Caudate nucleus (tissue), 63 donors: ENCODE measurements at places on chromosomes 13 and 19.

- DNase-seq = peak; percentile 76
These were observed 2.9 kb upstream of the HOOK2 start for GRCh38 chr19:12778017-12778904.

GRCh38 chr19:4594201-4594600, 34.7 kb upstream of the SEMA6B start:
- no peak for DNase-seq

DNA sequence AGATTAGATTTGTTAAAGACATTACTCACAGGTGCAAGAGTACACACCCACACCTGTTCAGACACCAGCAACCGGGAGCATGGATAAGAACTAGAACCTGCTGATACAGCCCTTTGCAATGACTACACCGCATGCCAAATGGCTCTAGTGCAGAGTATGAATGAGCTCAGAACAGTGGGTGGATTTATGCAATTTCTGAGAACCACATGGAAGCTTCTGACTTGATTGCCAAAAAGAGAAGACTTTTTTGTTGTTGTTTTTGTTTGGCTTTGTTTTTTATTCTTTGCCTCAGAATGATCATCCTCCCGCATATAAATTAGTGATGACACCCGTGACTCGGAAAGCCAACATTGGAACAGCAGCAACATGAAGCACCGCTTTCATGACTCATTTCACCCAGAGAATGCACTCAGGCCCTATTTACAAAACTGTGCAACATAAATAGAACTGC, 77.4 kb upstream of the LRCH1 start:
- no peak for DNase-seq

GRCh38 chr19:34539396-34539795, 57.8 kb downstream of the WTIP start:
- no peak for DNase-seq

DNA sequence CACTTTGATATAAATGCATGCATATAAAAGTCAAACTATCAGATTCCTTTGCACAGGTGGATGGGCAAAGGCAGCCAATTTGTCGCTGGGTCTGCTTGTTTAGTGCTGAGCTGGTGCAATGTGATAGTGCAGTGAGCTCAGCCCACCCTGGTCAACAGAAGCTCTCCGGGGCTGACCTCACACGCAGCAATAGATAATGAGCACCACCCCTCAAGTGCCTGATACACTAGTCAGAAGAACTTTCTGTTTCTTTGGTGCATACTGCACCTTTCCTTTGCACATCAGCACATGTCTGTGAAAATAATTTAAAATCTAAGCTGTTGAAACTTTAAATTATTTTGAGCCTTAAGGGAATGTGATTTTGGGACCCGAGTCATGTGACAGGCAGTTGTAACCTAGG, 20.2 kb downstream of the ATP8A2 start:
- no peak for DNase-seq

GRCh38 chr13:24232474-24232873, 72.0 kb downstream of the SPATA13 start:
- DNase-seq = no peak

DNA sequence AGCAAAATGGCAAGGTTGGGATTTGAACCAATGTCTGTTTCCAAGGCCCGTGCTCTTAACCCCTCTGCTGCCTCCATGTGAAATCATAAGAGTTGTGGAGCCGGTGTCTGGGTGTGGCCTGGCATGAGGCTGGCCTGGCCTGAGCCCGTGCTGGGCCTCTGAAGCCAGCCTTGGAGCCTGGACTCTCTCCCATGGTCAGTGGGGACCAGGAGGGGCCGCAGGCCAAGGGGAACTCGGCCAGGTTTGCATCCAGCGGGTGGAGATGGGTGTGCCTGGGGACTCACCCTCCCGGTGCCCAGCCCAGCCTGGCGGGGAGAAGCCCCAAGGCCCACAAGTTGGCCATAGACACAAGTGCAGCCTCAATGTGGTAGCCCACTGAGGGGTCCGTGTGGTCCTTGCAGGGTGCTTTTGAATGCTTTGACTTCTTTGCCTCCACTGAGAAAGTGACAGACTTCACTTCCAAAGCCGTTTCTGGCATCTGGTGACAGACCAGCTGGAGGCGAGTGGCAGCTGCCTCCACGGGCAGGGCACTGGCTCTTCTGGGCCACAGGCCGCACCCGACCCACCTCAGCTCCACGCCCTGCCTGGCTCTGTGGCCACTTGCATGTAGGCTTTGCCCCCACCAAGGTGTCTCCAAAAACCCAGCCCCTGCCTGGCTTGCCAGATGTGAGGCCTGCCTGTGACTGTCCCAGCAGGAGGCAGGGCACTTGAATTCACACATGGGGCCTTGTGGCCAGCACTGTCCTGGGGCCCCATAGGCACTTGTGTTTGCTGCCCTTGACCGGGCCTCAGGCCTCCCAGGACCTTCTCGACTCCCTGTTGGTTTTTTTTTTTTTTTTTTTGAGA, 26.2 kb upstream of the NCCRP1 start:
- no peak for DNase-seq

DNA sequence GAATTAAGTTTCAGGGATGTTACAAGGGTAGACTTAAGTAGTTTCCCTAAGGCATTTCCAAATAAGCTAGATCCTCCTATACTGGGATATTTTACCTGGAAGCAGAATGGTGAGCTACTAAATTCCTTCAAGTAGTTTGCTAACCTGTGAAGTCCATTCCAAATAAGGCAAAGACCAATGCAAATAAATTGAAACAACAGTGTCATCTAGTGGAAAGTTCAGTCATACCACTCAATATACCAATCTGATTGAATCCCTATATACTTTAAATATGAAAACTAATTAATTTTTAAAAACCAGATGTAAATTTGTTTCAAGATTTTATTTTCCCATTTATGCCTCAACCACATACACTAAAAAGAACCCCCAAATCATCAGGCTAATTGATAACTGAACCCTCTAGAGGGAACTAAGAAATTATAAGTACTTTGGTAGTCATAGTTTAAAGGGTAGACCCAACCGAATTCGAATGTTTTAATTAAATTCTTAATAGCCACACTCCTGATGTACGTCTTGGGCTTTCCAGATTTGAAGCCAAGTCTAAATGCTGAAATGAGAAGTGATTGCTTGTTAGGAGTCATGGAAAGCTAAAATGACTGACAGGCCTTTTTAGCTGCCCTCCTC, 223.7 kb downstream of the TBC1D4 start:
- DNase-seq = no peak

DNA sequence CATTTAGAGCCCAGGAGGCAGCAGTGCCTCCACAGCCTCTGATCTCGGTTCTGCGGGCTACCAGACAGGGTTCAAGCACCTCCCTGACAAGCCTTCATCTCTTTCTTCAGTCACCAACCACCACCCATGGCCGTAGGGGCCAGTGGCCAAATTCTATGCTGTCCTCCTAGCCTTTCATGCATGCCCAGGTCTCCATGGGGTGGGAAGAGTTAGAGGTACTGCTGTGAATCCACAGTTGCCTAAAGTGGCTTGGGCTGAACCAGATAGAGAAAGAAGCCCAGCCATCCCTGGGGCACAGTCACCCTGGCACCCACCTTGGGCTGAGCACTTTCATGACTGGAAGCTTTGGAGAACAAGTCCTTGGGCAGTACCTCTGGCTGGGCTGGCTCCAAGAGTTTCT, 97.4 kb downstream of the ZDHHC20 start:
- no peak for DNase-seq

- no peak for DNase-seq
These were observed 818.7 kb upstream of the PCDH9 start for GRCh38 chr13:68048802-68049359.

DNA sequence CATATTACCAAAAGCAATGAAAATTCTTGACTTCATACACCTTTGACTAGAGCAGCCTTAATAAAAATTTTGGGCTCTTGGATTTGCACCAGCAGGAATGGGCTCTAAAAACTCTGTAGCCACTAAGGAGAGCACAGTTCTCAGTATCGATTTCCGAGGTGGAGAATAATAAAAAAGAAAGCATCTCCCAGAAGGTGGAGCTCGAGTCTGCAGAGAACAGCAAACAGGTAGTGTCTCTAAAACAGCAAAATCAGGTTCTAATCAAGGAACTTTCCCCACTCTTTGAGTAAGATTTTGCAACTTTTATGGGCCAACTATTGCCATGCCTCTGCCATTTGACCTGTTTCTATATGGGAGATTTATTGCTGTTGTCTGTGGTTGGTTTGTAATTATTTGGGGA, 258.7 kb upstream of the GPC6 start:
- no peak for DNase-seq

GRCh38 chr13:112818040-112818697, 128.3 kb downstream of the ATP11A start:
- DNase-seq = no peak

GRCh38 chr19:18386543-18387271, 749 bp downstream of the GDF15 start:
- no peak for DNase-seq

DNA sequence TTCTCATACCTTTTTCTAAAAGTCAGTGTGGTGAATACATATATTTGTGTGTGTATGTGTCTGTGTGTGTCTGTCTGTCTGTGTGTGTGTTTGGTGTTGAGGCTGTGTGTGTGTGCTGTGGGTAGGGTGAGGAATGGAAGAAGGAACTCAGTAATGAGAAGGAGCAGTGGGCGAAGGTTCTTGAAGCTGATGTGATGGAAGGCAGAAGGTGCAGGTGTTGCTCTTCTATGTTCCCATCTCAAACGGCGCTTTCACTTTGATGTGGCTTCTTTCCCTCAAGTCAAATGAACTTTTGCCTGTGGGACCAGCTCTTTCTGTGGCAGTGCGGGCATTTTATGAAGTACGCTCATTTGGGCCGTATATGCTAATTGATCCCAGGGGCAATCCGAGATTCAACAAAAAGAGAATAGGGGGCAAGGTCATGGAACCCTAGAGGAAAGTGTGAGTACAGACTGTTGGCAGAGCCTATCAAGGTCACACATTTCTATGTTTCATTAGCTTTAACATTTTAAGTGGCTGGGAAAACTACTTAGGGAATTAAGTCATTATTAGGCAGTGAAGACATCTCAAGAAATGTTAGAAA, 15.2 kb downstream of the BIVM start:
- DNase-seq = no peak

DNA sequence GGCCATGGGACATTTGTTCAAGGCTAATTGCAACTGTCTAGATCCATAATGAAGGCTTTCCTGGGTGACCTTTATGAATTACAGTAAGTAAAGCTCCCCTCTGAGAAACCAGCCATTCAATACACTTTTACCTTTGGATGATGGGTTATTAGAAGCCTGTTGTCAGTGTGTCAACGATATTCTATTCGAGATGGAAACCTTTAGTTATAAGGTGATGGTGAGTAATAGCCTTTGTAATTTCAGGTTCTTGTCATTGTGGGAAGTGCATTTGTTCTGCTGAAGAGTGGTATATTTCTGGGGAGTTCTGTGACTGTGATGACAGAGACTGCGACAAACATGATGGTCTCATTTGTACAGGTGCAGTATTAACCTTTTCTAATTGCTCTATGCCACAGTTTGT, 261.7 kb downstream of the ITGBL1 start:
- no peak for DNase-seq

GRCh38 chr19:10864538-10864899, 6.8 kb upstream of the CARM1 start:
- peak; percentile 70 for DNase-seq

- DNase-seq = no peak
These were observed 216.2 kb downstream of the MAB21L1 start for GRCh38 chr13:35260316-35260715.

- DNase-seq = no peak
These were observed 997 bp upstream of the GPC6 start for GRCh38 chr13:93225610-93226009.

GRCh38 chr13:110867380-110867779, 47.5 kb downstream of the ANKRD10 start:
- DNase-seq = no peak

DNA sequence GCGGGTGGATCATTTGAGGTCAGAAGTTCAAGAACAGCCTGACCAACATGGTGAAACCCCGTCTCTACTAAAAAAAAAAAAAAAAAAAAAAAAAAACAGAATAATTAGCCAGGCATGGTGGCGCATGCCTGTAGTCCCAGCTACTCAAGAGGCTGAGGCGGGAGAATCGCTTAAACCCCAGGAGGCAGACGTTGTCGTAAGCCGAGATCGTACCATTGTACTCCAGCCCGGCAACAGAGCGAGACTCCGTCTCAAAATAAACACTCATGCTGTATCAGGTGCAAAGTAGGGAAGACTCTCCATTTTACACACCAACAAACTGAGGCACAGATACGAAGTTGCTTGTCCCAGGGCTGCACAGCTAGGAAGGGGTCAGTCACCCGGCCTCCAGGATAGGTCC, 15.6 kb downstream of the TLE6 start:
- no peak for DNase-seq

DNA sequence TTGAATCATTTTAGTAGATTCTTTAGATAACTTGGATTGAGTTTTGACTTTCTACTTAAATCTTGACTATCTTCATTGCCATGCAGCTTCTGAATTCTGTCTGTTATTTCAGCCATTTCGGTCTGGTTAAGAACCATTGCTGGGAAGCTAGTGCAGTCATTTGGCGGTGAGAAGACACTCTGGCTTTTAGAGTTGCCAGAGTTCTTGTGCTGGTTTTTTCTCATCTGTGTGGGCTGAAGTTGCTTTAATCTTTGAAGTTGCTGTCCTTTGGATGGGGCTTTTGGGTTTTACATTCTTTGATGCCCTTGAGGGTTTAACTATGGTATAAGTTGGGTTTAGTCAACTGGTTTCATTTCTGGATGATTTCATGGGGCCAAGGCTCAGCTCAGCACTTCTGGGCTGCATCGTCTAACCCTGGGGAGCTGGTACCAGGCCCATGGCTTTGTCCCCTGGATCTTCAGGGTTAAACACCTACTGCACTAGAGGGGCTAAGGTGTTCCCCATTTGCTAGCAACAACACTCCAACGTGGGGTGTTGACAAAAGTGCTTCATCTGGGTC, 10.0 kb upstream of the IGFL2 start:
- no peak for DNase-seq

DNA sequence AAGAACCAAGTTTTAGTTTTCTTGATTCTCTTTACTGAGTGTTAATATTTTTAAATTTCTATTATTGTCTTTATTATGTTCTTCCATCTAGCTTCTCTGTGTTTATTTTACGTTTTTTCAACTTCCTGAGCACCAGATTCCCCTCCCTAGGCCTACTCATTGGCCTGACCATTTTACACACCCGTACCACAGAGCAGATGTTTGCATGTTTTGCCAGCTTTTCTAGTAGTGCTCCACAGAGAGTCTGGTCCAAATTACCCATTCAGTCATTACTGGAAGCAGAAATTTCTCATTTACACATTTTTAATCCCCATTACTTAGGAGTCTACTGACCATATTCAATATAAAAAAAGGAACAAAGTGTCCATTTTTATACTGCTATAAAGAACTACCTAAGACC, 66.9 kb downstream of the ING1 start:
- no peak for DNase-seq

- DNase-seq = no peak
These were observed 314.1 kb downstream of the FOXO1 start for GRCh38 chr13:40352380-40352778.

GRCh38 chr13:101916108-101916774, 463.8 kb downstream of the ITGBL1 start:
- no peak for DNase-seq

- no peak for DNase-seq
These were observed 32.8 kb downstream of the IGFL2 start for GRCh38 chr19:46180701-46181387.
